ENCODE measurements at places on chromosomes 12 and 14.

DNA sequence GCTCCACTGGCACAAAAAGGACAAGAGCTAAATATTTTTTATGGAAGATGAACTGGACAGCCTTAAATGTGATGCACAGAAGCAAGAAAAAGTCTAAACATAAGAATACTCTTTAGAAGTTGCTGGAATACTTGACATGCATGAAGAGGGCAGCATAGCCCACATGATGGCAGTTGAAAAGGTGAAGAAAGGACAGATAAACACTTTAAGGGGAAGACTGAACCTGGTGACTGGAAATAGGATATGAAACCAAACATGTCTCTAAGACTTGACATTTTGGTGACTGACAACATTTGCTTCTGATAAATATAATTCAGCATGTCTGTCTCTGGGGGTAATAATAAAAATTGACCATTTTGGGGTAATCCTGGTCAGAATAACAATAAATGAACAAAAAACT lies 273.1 kb downstream of the CCDC91 start:
- DNase-seq: no peak

- DNase-seq: no peak
Observed at GRCh38 chr12:26226629-26227360, 31.4 kb downstream of the SSPN start.

- DNase-seq: no peak
Observed at GRCh38 chr12:74890237-74890599, 319.4 kb downstream of the KCNC2 start.

DNA sequence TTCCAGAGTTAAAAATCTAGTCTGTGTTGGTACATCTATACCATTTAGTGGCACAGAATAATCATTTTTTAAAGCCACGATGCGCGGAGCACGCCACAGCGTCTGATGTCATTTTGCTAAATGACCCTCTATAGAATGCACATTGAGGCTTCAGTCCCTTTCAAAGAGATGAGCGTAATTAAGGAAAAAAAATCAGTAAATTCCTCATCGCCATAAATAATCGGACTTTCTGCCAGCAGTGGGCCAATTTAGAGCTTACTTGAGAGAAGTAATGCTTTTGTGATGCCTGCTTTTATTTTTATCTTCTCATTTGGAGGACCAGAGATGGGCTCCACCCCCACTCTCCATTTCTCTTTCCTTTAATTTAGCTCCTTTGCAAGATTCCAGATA lies 4.0 kb downstream of the ASCL1 start:
- no peak for DNase-seq

DNA sequence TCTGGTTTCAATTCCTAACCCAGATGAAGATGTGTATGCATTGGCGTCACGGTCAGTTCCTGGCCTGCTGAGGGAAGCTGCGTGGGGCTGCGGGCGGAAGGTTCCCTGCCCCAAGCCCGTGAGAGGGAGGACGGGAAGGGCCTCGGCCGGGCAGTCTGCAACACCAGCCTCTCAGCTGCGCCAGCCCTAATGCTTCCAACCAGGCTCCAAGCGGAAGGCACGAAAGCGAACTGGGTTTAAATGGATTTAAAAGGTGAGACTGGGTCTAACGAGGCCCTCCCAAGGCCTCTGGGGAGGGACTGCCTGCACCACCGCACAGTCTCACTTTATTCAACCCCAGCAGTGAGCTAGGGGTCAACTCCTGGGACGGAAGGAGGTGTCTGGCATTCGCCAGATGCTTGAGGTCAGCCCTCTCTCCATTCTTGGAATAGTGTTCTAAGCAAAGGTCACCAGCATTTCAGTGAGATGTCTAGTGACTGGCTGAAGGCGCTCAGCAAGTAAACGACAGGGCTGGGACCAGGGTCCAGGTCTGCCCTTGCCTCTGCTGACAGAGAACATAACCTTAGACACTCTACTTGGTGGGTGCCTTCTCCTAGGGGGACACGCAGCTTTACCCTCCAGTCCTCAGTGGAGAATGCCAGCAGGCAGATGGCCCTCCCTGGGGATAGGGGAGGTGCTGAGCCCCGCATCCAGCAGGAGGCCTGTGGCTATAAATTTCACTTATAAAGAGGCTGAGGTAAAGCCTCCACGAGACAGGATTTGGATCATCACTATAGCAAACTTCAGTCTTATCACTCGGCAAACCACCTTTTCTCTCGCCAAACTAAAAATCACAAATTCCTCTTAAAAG lies 92.2 kb downstream of the PIWIL1 start:
- DNase-seq: no peak

GRCh38 chr12:64687816-64688215 lies 71.4 kb downstream of the GNS start:
- no peak for DNase-seq

DNA sequence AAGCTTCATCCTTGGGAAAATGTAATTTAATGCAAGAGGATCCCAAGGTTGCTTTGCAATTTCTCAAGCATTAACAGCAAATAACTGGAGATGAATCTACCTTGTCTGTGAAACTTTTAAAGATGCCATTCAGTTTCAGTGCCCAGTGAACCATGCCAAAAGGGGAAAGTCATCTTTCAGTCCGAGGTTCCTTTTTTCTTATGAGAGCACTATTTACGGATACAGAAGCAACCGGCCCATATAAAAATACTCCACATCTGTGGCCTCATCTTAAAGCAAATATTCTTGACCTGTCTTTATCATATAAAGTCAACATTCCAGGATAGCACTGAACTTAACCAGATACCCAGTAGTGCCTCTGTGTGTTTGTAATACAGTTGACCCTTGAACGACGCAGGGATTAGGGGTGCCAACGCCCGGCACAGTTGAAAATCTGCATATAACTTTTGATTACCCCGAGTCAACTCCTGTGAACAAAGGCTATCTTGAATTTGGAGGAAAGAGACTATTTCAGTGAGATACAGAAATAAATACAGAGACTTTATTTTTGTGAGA lies 209.4 kb downstream of the PCNX1 start:
- DNase-seq: no peak

DNA sequence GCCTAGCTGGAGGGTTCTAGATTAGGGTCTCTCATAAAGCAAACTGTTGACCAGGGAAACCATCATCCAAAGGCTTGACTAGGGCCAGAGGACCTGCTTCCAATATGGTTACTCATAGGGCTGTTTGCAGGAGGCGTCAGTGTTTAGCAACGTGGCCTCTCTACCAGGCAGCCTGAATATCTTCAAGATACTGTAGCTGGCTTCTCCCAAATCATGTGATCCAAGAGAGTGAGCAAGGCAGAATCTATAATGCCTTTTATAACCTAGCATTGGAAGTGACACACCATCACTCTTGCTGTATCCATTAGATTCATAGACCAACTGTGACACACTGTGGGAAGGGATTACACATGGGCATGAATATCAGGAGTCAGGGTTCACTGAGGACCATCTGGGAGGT lies 17.3 kb downstream of the TPH2 start:
- no peak for DNase-seq

DNA sequence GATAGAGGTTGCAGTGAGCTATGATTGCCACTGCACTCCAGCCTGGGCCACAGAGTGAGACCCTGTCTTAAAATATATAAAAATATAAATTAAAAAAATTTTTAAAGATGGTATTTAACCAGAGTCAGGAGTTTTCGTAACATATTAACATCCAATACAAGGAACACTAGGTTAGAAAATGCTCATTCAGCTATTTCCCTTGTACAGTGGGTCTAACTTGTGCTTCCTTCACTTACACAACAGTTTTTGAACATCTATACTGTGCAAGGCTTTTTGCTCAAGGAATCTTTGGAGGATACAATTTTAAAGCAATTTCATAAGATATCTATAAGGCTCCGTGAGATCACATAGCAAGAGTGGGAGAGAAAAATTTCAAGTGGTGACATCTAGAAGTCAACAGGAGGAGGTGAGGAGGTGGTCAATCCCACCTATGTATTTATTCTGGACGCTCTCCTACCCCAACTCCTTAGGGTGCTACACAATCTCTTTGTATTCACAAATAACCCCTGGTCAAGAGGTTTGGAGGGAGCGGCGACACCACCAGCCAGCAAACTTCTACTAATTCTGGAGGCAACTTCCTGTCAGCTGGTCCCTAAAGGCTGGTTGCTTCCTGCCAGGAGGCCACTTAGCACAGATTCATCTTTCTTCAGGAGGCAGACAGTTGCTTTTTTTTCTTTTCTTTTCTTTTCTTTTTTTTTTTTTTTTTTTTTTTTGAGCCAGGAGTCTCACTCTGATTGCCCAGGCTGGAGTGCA lies 22.2 kb downstream of the DUSP16 start:
- DNase-seq: no peak

DNA sequence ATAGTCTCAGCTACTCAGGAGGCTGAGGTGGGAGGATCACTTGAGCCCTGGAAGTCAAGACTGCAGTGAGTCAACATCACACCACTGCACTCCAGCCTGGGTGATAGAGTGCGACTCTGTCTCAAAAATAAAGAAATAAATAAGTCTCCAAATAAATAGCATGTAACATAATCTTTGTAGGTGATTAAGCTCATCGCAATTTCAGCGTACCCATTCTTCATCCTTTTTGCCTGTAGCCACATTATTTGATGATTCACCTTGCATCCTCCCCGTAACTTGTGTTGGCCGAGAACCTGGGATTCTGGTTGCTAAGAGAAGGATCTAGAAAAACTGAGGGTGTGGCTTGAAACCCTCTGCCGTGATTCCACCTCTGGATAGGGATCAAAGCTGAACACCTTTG lies 115.1 kb downstream of the GALC start:
- no peak for DNase-seq

DNA sequence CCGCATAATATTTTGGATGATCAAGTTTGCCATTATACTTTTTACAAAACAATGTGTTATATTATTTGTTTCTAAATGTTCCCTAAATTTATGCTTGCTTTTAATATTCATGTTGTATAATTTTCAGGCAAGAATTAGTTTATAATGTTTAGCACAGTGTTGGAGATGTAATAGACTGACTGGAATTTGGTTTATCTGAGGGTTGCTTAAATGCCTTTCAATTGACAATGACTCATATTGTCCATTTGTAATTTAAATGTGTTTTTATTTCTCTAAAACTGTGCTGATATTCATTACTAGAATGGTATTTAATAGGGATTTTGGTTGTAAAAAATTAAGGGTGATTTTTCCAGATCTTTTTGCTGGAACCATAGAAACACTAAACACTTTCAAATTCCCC lies 788.4 kb downstream of the SLC6A15 start:
- no peak for DNase-seq

DNA sequence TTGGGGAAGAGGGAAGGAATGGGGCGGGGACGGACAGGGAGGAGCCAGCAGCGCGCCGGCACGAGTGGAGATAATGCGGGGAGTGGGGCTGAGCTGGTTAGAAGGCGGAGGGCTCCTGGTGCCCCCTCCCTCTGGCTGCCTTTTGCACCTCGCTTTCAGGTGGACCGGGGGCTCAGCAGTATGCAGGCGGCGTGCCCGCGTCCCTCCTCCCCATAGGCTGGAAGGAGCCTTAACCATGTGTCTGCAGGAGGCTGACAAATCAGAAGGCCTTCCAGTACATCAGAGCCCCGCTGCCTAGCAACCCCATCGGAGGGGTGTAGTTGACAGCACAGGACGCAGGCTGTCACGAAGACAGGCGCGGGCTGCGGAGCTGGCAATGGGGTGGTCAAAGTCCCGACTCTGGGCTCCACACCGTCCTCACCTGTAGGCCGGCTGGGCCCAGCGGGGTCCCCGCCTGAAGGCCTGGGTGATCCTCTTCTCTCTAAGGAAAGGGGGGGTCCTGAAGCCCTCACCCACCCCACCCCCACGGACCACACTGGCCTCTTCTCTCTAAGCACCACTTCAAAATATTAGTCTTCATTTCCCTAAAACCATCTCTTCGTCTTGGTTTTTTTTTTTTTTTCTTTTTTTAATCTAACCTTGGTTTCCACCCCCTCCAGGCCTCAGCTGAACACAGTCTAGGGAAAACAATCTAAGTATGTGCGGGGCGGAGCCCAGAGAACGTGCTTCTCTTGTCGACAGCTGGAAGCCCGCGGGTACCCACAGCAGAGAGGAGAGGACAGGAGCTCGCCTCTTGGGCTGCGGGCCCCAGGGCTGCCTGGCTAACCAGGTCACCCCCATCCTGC lies 44.5 kb downstream of the KDM2B start:
- peak; percentile 40 for DNase-seq

- no peak for DNase-seq
Observed at GRCh38 chr12:91327131-91327530, 144.5 kb upstream of the DCN start.

GRCh38 chr12:2853626-2854025 lies 3.2 kb downstream of the TEX52 start:
- DNase-seq: no peak

GRCh38 chr12:72502546-72502945 lies 230.4 kb downstream of the TRHDE start:
- no peak for DNase-seq

Data from activated CD4-positive, CD25-positive, alpha-beta regulatory T cell (primary cell).